Activated CD4-positive, alpha-beta T cell treated with anti-CD3 and anti-CD28 coated beads, Interleukin-10, Interleukin-2, amounts not matched to agents 100 ng/mL and 50 ng/mL, durations not matched to agents 16 hours and 8 hours (primary cell): ENCODE measurements at places on chromosomes 12 and 14.

GRCh38 chr14:71465316-71465715 is 466.9 kb upstream of the RGS6 start:
- DNase-seq: no peak

GRCh38 chr12:52358575-52359350 is 8.5 kb downstream of the KRT85 start:
- peak; percentile 18 for DNase-seq

- no peak for DNase-seq
Observed at GRCh38 chr12:20800160-20800559, 10.3 kb upstream of the SLCO1B3 start.

- DNase-seq: no peak
Observed at GRCh38 chr14:63290741-63291430, 27.8 kb downstream of the GPHB5 start.

GRCh38 chr14:94543449-94544124 is 17.7 kb upstream of the SERPINA4 start:
- DNase-seq: no peak

- DNase-seq: no peak
Observed at GRCh38 chr14:68391311-68392014, 401.4 kb downstream of the ZFP36L1 start.

GRCh38 chr12:81150382-81150781 is 72.5 kb downstream of the ACSS3 start:
- DNase-seq: no peak

GRCh38 chr14:98943907-98944306 is 328.1 kb downstream of the BCL11B start:
- no peak for DNase-seq

DNA sequence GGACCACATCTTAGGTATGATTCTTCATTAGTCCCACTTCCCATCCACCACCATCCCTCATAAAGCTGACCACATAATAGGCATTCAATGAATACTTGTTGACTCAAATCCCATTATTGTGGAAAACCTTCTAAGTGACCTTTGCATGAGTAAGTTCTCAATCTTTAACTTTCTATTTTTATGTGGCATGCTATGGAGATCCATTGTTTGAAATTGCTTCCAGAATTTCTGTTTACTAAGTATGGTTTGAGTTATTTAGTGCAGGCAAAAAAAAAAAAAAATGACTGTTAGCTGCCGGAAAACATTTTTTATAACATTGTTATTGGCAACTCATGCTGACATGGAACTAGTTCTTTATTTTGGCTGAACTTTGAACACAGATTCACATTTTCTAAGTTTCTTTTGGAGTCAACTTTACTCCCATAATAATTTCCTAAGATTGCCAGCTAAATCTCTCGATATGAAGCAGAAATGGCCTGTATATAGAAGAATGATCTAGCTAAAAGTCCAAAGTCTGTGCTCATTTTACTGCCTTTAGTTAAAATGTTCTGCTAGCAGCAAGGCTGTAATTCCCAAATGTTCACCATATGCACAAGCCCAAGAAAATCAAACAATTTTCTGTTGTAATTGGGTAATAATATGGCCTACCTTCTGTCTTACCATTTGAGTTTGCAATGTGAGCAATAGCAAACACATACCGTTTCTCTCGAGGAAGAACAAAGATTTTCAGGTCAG is 77.9 kb downstream of the PTGER2 start:
- DNase-seq: no peak

GRCh38 chr12:66239295-66239694 is 50.3 kb downstream of the IRAK3 start:
- no peak for DNase-seq

DNA sequence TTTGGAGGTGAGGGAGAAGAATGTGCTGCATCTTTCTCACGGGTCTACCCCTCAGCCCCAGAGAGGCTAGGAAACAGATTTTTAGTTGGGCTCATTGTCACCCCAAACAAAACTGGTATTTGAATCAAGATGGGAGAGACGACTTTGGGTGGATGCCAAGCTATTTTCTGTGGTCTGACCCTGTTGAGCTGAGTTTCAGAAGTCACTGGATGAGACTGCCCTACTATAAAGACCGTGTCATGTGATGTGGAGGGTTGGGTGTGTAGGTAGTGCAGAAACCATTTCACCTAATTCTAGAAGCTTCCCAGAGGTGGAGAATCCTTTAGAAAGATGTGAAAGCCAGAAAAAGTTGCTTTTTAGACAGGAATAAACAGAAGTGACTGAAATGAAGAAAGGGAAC is 60.2 kb downstream of the IFT43 start:
- DNase-seq: no peak
